Amniotic stem cell (primary cell): ENCODE measurements at places on chromosomes 6 and 20.

- no peak for DNase-seq
Observed at GRCh38 chr6:137224799-137225198, 5.6 kb upstream of the IFNGR1 start.

GRCh38 chr20:4134861-4135379, 119.6 kb upstream of the RNF24 start:
- no peak for DNase-seq

- DNase-seq: no peak
Observed at GRCh38 chr6:116954938-116955337, 77.9 kb downstream of the RFX6 start.

- no peak for DNase-seq
Observed at GRCh38 chr6:30157581-30157980, 3.4 kb downstream of the TRIM10 start.

- no peak for DNase-seq
Observed at GRCh38 chr6:3500262-3501014, 43.6 kb upstream of the SLC22A23 start.

GRCh38 chr6:26124781-26125685, 37.8 kb downstream of the HFE start:
- no peak for DNase-seq

- no peak for DNase-seq
Observed at GRCh38 chr6:127522714-127523113, 3.6 kb upstream of the MTCL3 start.

DNA sequence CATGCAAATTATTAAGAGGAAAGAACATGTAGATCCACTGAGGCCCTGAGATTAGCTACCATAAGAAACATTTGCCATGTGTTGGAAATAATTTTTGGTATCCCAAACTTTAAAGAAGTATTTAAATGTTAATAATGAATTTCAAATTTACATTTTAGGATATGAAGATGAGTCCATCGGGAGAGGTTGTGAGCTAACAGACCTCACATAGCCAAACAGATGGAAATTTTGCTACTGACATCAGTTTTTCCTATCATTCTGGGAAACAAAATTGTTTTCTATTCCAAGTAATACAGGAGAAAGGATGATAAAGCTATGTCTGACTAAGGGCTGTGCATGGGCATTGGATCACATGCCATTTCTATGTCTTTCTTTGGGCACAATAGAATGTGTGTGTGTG, 809.6 kb downstream of the TENT5A start:
- no peak for DNase-seq

DNA sequence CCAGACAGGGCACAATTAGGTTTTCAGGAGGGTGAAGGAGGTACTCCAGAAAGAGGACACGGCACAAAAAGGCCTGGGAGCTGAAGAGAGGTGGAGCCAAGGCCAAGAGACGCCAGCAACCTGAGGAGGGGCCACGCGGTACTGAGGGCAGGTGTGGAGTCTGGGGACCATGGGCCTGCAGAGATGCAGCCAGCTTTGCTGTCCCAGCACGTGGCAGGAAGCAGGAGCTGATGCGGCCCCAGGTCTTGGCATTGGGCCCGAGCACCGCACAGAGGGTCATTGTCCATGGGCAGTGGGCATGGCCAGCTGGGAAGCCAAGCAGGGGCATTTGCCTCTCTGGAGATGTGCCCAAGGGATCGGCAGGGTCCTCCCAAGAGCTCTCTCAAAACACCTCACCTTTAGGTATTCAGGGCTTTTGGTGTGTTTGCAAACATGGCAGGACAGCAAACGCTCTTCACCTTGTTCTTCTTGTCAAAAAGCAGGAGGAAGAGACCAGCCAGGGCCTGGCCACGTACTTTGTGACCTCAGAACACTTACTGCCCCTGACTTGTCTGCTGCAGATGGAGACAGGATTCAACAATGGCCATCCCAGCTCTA, 1.4 kb upstream of the BPIFB1 start:
- no peak for DNase-seq

- peak; percentile 56 for DNase-seq
Observed at GRCh38 chr6:18347021-18347577, 40.1 kb upstream of the RNF144B start.

DNA sequence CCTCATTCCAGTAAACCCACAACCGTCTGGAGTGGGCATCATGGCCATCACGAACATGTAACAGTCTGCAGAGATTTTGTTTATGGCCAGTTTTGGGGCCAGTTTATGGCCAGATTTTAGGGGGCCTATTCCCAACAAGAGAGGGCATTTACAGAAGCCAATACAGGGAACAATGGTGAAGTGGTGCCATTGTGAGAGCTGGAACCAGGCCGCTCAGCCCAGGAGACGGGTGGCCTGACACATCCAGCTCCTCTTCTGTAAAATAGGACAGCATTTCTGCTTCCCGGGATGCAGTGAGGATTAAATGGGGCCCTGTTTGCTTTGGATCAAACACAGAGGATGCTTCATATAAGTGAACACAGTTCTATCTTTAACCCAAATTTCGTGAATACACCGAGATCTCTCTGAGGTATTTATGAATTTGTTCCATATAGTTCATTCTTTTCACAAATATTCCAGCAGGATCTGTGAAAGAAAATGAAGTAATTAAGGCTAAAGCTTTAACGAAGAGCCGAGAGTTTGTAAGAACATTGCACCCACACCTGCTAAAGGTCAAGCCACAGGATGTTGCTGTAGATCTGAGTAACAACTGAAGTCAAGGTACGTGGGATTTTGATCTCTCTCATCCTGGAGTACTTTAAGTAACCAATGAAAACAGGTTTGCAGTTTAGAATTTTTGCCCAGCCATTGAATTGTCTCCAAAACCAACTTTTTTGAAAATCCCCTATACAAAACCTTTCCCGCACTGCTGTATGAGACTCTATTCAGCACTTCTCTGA, 14.5 kb upstream of the SIRPG start:
- no peak for DNase-seq

DNA sequence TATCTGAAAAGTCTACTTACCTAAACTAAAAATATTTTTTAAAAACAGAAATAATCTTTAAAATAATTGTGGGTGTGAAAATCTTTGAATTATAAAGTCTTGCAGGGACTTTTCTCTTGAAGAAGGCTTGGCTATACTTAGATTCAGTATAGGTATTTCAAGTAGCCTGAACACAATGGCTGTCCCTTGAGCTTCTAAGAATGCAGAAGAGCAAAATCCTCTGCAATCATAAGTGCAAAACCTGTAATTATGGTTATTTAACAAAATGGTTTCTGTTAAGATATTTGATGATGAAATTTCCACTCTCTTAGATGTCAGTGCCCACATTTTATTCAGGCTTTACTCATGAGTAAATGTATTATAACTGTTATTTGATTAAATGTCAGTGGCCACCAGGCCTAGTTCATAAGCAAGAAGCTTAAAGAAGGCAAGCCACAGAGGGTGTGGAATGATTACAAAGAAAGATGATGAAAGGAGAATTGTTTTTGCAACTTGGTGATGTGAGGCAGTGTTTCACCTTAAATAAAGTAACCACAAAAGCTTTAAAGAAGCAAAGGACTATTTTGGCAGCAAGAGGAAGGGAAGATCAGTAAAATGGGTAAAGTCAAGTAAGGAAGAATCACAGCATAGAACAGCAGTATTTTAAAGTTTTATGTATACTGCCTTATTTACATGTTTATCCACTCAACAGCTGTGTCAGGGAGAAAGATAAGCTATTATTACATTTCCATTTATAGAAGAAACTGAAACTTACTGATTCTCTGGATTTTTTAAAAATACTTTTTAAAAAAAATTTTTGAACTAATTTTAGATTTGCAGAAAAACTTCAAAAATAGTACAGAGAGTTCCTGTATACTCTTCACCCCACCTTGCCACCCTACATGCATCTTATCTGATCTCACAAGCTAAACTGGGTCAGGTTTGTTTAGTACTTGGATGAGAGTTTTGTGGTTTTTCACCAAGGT, 351.2 kb upstream of the RUNX2 start:
- no peak for DNase-seq

- DNase-seq: no peak
Observed at GRCh38 chr6:153980171-153980570, 58.9 kb upstream of the OPRM1 start.

GRCh38 chr6:119799596-119800509, 450.3 kb upstream of the MAN1A1 start:
- no peak for DNase-seq

DNA sequence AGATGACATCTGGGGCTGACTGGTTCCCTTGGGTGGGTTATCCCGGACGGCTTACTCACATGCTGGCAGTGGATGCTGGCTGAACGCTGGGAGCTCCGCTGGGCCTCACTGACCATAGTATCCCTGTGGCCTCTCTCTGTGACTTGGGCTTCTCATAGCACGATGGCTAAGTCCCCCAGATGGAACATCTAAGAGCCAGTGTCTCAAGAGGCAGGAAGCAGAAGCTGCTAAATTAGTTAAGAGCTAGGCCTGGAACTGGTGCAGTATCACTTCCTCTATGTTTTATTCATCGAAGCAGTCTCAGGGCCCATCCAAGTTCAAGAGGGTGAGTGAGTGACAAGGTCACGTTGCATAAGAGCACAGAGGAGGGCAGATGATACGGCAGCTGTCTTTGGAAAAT, 116.5 kb upstream of the LAMP5 start:
- DNase-seq: no peak

DNA sequence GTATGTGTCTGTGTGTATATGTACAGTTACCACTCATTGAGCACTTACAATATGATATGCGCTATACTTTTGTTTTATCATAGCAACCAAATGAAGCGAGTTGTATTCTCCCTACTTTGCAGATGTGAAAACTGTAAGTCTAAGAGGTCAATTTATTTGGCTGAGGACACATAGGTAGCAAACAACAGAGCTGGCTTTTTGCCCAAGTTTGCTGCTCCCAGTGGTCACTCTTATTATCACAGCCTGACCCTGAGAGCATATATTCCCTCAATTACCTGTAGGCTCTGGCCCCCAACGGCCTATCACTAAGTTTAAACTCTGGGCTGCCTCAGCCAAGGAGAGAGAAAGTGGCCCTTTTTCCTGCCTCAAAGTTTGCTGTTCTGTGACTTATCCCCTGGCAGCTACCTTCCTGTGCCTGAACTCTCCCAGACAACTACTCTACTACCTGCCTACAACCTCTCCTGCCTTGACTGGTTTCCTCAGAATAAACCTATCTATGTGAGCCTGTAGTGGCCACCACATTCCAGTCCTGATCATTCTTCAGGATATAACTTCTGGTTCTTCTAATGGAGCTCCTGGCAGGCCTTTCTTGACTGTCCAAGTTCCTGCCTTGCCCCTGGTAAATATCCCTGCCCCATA, 221.8 kb downstream of the FRK start:
- no peak for DNase-seq

- no peak for DNase-seq
Observed at GRCh38 chr6:36204068-36204753, 7.7 kb downstream of the BRPF3 start.

GRCh38 chr6:114534813-114535212, 192.0 kb upstream of the HS3ST5 start:
- DNase-seq: no peak

- DNase-seq: no peak
Observed at GRCh38 chr20:1326031-1326930, 2.7 kb downstream of the SDCBP2 start.
